ENCODE measurements at places on chromosomes 1 and 21.

- no peak for DNase-seq
These were observed 19.6 kb downstream of the KCNAB2 start for GRCh38 chr1:6065093-6065858.

GRCh38 chr1:183879494-183879893, 74.6 kb downstream of the RGL1 start:
- no peak for DNase-seq

- no peak for DNase-seq
These were observed 7.4 kb upstream of the RGS13 start for GRCh38 chr1:192628396-192629057.

GRCh38 chr1:85463731-85464496, 1.0 kb downstream of the DDAH1 start:
- peak; percentile 10 for DNase-seq

- DNase-seq, result peak; percentile 51
These were observed 9.1 kb upstream of the LUZP1 start for GRCh38 chr1:23177438-23178380.

DNA sequence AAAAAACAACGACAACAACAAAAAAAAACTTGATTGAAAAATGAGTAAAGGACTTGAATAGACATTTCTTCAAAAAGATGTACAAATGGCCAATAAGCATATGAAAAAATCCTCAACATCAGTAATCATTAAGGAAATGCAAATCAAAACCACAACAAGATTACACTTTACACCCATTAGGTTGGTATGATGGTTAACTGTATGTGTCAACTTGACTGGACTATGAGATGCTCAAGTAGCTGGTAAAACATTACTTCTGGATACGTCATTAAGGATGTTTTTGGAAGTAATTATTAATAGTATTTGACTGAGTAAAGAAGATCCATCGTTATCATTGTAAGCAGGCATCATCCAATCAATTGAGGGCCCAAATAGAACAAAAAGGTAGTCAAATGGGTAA, 34.9 kb upstream of the LYPLAL1 start:
- no peak for DNase-seq

- no peak for DNase-seq
These were observed 26.9 kb downstream of the SORT1 start for GRCh38 chr1:109370712-109371340.

DNA sequence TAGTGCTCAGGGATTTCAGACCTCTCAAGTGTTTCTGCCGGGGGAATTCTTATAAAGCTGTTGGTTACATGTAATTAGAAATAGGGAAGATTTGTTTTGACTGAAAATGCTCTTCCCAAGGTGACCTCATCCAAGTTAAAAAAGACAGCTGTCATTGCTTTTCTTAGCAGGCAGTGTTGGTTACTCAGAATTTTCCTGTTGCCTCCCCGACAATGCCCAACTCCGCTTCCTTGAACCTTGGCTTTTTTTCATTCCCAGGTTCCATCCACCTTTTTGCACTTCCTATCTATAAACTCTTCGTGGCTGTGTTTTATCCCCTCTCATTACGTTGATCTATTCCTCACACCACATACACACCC, 825 bp upstream of the DPH5 start:
- no peak for DNase-seq

DNA sequence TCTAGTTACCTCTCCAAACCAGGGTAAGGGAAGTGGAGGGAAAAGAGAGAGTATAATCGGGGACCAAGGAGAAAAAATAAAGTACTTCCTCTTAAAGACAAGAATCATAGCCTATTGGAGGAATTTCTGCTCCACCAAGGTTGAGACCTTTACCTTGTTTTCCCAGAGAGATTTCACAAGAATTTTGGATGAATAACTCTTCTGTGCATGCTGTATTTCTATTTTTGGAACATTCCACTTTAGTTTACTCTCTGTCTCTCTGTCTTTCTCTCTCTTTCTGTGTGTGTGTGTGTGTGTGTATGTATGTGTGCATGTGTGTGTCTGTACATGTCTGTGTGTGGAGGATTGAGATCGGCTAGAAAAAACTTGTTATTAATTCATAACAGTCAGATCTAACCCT, 318.4 kb upstream of the RGS18 start:
- peak; percentile 6 for DNase-seq

All from T47D (cell line).